ENCODE measurements at places on chromosomes 2 and 18.

DNA sequence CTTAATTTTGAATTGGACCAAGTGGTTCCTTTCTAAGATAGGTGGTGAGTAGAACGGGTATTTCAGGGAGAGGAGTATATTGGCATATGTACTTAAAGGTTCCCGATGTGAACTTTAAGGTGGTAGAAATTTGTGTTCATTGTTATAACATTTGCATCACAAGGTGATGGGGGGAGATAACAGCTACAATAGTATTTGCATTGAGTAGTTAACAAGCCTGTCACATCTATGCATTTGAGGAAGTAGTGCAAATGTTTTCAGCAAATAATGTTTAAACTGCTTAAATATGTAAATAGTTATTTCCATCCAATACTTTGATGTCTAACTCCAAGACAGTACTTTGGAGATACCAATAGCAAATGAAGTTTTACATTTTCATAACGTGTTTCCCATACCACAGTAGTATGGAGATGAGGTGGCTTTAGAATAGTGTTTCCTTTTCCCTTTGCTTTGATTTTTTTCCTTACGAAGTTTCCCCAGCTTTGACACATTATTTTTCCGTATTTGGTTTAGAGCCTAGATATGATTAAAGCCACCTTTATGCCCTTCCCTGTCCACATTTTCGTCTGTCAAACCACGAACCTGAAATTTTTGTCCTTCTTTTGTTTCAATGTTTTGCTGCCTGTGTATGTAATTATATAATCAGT is 46.6 kb downstream of the VAPA start:
- DNase-seq, result no peak

DNA sequence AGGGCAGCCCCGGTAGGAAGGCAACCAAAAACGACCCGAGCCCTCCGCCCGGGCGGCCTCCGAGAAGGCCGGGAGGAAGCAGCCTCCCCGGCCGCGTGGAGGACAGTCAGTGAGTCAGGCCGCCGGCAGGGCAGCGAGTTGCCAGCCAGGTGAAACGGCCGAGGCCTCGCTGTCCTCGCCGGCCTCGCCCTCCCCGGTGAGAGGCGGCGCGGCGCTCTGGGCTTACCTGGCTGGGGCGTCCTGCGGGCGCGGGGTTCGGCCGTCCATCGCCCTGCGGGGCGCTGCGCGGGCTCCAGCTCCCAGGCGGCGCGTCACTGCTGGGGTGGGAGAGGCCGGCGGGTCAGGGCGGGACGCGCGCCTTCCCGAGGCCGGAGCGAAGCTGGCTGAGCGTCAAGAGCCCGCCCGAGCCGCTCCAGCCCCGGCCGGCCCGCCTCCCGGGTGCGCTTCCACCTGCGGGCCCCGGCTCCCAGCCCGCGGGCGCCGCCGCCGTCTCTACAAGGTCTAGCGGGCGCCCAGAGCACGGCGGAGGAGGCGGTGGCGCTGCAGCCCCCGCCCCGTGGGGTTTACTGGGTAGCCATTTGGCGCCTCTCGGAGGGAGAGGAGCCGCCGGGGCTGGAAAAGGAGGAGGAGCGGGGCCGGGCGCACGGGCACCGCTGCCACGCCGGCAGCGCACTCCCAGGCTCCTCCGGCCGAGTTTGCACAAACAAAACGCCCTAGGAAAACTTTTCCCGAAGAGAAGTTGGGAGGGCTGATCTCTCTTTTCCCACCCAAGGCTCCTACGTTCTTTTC is 499 bp downstream of the COBLL1 start:
- peak; percentile 78 for DNase-seq

DNA sequence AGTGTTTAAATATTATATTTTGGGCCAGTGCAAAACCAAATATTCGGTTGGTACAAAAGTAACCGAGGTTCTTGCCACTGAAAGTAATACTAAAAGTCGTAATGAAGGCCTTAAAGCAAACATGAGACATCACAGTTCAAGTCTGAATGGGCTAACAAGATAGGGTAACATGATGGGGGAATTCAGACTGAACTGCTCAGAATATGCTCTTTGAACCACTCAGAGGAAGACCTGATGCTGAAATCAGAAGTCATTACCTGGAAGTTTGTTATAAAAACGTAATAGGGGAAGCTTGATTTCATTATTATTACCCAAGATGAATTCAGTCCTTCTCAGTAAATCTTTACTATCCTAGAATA is 26.6 kb downstream of the CDKL4 start:
- DNase-seq, result no peak

- no peak for DNase-seq
These were observed 70.9 kb downstream of the NFATC1 start for GRCh38 chr18:79466591-79466990.

DNA sequence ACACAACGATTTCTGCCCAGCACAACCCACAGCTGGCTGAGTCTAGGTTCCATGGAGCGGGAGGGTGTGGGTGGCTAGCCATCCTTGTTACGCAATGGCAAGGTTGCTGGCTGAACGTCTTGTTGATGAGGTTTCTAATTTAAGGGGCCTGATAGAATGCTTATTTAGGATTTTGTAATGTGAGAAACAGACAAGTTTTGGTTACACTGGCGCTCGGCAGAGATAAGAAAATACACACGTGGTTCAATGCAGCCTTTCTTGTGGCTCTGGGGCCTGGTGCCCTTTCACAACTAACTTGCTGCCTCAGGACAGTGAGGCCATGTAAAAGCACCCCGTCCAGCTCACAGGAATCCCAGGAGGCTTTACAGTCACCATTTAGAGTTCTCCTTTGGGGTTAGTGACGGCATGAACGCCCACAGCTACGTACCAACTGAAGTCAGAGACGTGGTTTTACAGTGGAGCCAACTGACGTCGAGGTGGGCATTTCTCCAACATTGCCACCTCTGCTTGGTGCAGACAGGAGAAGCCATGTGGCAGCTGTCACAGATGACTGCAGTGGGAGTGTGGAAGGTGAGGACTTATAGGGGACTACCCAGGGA is 29.7 kb upstream of the PIEZO2 start:
- peak; percentile 88 for DNase-seq

GRCh38 chr2:127169066-127169660 is 50.9 kb downstream of the CYP27C1 start:
- DNase-seq, result no peak

DNA sequence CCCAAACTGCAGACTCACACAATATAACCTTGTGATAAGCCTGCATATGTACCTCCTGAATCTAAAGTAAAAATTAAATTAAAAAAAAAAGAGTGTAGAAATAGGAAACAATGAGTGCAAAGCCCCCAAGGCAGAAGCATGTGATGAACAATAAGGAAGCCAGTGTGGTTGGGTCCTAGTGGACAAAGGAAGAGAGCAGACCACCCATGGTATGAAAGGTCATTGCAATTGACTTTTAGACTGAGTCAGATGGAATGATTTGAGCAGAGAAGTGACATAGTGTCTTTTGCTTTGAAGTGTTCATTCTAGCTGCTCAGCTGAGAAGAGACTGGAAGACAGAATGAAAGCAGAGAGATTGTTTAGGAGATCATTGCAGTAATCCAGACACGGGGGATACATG is 417.1 kb downstream of the RAD51AP2 start:
- DNase-seq, result no peak

- peak; percentile 79 for DNase-seq
These were observed 779 bp upstream of the TRIB2 start for GRCh38 chr2:12716032-12716281.

DNA sequence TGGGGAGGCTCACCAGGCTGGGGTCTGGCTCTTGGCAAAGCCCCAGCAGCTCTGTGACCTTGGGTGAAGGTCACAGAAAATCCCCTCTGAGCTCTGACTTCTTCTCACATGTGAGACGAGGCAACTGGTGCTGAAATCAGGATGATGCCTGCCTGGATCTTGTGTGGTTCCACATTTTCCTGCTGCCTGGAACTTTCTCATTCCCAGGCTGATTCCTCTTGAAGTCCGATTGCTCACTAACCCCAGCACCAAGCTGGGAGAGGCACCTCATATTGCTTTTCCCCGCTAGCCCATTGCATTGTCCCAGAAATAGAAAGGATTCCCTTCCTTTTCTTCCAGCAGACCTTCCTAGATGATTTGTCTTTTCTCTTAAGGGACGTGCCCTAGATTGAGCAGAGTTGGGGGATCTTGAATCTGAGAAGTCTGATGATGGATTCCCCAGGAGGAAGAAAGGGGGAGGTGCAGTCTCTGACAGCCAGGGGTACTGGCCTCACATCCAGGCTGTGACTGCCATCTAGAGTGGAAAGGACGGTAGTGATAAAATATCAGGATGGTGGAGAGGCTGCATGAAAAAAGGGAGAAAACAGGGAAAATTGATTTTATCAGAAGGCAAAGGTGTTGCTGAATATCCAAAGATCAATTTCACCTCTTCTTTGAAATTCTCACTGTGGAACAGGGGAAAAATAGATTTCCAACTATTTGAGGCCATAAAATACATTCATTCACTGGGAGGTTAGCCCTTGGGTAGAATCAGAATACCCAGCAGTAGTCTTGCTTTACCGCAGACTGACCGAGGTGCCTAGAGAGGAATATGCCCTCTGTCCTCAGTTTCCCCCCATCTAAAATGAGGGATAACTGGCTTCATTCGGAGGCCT is 96.3 kb downstream of the FAM210A start:
- DNase-seq, result peak; percentile 46

- peak; percentile 83 for DNase-seq
These were observed 106.3 kb upstream of the TCF4 start for GRCh38 chr18:55694291-55694690.

DNA sequence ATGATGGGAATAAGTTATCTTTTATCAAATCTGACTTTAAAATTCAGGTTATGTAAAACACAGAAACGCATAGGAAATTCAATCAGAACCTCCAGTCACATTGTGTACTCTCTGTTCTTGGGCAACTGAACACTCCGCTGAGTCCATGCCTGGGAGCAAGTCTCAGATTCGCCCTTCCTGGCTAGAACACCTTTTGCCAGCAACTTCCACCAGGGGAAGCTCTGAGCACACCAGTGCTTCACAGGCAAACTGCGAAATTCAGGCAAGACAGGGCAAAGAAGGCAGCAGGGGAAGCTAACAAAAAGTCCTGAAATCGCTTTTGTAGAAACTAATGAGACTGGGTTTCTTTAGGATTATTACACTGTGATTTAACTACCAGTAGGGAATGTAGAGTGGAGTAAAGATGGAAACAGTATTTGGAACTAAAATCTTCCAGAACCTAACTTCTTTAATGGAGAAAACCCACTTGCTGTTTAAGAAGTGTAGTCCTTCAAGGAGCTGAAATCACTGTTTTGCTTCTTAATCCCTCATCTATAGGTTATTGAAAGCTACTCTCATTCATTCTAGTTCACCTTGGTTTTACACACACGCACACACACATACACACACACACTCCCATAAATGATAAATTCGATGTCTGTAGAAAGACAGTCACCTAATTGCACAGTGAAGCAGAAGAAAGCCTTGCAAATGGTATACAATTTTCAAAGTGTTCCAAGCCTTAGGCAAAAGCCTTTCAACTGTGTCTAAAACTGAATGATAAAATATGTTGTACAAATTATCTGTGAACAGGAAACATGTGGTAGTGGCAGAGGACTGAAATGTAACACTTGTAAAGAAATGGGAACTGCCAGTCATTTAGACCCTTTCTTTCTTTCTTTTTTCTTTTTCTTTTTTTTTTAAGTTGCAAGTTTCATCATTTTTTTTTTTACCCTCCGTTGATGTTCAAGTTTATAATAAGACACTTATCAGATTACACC is 214.5 kb downstream of the TMEM182 start:
- no peak for DNase-seq

Measured in amniotic epithelial cell (primary cell).